ENCODE measurements at places on chromosomes 6 and 20.

DNA sequence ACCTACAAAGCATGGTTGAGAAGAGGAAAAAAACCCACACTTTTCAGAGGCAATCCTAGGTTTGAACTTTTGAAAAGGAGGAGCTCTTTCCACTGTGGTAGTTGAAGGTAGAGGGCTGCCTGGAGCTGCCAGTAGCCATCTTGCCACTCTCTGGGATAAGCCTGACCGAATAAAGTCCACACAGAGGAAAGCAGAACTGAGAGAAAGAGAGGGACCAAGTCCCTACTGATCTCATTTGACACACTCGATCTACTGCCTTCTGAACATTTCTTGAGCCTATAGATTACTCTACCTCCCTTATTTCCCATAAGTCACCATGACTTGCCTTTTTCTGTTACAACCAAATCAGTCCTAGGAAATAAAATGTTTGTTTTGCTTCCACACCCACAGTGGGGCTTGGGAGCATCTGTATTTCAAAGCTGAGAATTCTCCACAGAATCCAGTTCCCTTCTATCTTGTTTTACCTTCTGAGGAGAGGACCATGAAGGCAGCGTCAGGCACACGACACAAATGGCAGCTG is 147.0 kb upstream of the PTPRK start:
- DNase-seq, result no peak

DNA sequence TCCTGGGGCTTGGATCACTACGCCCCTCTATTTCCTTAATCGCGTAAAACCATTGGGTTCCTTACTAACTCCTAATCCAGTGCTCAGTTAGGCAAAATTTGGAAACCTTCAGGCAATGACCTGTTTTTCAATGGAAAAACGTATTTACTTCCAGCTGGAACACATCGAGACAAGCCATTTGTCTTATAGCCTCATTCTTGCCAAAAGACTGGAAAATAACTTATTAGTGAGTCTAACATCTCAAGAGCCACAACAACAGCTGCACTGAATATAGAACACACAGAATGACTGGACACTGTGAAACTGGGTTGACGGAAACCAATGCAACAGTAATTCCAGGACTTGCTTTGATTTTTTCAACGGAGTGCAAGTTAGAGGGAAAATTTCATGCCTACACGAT is 125.2 kb upstream of the MAP3K7 start:
- no peak for DNase-seq

DNA sequence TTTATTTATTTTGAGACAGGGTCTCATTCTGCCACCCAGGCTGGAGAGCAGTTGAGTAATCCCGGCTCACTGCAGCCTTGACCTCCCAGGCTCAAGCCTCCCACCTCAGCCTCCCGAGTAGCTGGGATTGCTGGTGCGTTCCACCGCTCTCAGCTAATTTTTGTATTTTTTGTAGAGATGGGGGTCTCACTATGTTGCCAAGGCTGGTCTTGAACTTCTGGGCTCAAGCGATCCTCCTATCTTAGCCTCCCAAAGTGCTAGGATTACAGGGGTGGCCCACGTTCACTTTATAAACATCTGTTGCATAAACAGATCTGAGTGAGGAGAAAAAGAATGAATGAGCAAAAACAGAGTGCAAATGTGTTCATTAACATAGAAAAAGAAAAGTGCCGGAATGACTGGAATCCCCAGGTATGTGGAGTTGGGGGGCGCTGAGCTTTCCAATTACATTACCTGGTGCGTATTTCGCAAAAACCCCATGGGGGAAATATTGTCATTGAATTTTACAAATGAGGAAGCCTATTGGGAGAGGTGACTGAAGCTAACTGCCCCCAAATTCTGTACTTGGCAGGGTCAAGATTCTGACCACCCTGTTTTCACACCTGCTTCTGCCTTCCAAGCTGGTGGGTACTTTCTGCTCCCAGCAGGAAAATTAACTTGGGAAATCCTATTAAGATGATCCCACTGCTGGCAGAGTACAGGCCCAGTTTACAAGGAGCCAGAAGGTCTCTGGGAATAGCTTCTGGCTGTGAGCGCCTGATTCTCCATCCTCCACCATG is 207.7 kb upstream of the JARID2 start:
- no peak for DNase-seq

- no peak for DNase-seq
These were observed 53.0 kb downstream of the SMOC2 start for GRCh38 chr6:168493976-168494375.

GRCh38 chr6:87122477-87122876 is 27.6 kb upstream of the CGA start:
- no peak for DNase-seq

DNA sequence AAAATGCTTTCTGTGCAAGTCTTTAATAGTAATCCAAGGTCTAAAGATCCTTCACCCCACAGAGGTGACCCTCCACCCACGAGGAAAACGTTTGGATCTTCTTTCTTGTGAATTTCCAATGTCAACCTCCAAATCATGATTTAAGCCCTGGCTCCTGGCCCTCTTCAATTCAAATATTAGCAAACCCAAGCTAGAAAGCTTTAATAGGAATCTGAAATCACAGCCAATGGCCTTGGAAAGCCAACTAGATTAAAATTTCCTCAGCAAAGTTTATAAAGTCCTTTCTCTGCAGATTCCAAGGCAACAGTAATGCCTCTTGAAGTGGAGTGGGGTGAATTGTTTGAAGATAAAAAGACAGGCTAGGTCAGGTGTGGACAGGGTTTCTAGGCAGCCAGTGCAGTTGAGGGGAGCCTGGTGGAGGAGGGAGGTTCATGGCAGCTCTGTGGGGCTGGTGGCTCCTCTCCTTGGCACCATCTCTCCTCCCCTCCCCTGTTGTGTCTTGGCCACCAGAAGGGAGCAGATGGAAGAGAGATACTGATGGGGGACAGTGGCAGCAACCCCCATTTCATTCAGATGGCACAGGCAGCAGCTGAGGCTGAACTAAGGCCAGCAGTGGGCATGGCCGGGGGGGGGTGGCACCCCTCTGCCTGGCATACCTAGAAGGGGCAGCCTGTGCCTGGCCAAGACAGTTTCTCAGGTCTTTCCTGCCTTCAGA is 12.0 kb upstream of the UQCC2 start:
- DNase-seq, result no peak

DNA sequence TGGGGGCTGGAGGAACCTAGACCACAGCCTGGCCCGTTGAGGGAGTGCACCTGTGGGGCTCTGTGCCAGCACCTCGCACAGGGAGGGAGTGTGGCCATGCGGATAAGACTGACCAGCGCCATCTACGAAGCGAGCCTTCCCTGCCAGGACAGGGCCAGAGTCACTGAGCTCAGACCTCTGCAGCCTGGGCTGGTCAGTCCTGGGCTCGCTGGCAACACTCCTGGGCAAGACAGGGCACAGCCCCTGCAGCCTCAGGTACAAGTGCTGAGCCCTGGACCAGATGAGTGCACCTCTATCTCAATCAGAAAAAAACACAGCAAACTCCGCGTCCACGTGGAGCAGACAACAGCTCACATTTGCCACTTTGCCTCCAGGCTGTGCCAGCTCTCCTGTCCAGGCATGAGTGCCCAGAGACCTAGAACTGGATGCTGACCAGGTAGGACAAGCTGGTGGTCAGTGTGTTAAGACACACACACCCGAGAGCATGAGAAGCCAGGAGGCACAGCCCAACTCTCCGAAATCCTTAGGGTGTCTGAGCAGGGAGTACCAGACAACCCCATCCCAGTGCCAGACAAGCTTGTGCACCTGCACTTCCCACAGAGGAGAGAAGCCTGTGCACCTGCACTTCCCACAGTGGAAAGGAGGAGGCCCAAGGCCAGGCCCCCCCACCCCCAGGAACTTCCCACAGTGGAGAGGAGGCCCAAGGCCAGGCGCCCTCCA is 4.9 kb downstream of the ARFRP1 start:
- DNase-seq, result no peak

- DNase-seq, result no peak
These were observed 177.5 kb downstream of the CDC5L start for GRCh38 chr6:44564906-44565524.

- DNase-seq, result no peak
These were observed 219 bp downstream of the ISM1 start for GRCh38 chr20:13221313-13221672.

DNA sequence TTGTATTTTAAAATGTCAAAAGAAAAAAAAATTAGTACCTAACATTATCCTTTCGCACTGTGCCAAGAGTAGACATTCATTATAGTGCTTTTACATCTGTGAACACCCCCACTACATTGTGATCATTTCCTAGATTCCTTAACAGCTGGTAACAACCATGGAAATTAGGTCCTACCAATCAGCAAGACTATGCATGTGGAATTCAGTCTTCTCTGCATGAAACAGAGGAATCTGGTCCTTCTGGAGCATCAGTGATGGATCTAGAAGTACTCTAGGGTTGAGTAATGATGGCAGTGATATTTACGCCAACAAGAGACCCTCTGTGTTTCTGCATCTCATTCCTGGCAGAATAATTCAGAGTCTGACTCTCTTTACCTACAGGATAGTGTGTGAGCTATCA is 9.4 kb downstream of the OR12D1 start:
- no peak for DNase-seq

- no peak for DNase-seq
These were observed 324.2 kb upstream of the MAN1A1 start for GRCh38 chr6:119673741-119674140.

- no peak for DNase-seq
These were observed 113.5 kb downstream of the FAXC start for GRCh38 chr6:99236010-99236409.

- DNase-seq, result no peak
These were observed 142.6 kb downstream of the CEBPB start for GRCh38 chr20:50333131-50333670.

GRCh38 chr6:38604700-38605099 is 35.0 kb downstream of the BTBD9 start:
- no peak for DNase-seq

DNA sequence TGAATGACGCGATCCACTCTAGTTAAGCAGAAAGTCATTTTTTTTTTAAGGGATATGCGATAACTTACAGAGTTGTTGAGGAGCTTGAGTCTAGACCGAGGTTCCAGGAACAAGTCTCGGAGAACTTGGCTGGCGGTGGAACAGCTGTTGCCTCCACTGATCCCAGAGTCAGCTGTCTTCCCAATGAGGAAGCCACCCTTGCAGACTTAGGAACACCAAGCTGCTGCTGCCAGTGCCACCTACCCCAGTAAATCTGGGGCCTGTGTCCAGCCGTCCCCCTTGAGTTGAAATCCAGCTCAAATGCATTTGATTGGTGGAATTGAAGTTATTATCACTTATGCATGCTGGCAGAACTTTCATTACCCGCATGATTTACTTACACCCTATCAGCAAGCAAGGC is 6.7 kb downstream of the PFDN4 start:
- DNase-seq, result no peak

- no peak for DNase-seq
These were observed 57.3 kb upstream of the TSHZ2 start for GRCh38 chr20:52914870-52915269.

DNA sequence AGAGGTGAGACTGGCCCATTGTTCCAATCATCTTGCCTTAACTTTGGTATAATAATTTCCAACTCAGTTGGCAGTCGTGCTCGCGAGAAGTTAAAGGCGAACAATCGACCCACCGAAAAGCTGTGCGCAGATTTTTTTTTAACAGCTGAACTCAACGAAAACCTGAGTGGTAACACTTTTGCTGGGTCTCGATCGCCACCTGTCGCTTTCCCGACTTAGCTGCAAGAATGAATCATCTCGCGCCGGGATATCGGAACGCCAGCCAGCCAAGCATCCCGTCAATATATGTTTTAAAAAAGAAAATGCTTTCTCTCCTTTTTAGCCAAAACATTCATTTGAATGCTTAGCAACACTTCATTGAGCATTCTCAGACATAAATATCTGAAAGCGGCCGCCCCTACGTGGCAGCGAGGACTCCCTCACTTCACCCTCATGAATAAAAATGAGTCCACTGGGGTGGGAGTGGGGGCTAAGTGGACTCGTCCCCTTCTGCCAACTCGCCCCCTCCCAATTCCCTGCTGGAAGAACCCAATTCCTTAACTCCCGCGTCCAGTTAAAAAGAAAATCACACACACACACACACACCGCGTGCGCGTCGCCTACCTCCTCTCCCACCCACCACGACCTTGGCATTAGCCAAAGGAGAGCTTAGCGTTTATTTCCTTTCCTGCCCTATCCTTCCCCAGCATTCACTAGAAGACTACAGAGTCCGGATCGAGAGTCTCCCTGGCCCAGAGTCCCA is 1.5 kb downstream of the COL12A1 start:
- DNase-seq, result no peak

DNA sequence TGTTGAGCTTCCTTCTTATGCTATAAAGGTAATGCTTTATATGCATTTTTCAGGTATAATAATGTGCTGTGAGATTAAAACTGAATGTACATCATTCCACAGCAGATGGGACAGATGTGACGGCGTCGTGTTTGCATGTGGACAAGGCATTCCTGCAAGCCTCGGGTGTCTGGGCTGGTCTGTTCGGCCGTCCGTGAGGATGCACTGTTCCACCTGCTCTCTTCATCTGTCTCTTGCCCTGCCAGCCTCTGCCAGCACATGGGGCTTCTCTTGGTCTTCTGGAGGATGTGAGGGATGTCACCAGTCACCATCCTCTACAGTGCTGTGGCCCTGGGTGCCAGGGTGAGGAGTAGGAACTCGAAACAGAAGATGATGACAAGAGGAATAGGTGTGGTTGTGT is 223.2 kb downstream of the ERMARD start:
- DNase-seq, result no peak

- DNase-seq, result no peak
These were observed 42.6 kb upstream of the ZNFX1 start for GRCh38 chr20:49320460-49320859.

DNA sequence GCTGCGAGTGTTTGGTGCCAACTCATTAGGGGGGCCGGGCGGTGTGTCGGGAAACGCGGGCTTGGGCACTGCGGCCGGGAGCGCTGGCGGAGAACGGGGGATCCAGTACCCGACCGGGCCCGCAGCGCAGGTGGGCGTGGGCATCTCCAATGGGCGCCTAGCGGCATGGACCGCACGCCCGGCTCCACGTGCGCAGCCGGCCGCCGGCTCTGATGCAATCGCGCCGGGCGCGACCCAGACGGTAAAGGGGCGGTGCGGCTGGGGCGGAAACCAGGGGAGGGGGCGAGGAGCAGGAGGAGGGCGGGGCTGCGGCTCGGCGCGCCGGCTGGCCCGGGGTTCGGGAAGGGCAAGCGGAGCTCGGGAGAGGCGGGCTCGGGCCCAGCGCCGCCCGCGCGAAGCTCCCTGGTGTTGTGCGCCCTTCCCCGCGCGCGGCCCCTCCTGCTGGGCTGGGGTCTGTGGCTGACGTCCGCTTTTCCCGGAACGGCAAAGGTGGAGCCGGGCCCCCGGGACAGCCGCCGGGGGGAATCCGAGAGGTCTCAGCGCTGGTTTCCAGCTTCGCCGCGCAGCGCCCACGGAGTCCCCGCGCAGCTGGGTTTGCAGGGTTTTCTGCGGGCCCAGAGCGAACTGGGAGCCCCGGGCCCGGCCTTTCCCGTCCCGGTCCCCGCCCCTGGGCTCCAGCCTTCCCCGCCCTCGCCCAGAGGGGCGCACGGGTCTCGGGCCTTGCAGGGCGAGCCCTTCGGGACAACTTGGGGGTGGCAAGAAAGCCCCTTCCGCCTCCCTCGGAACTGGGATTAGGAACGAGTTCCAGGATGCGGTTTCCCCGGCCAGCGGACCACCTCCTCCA is 867 bp downstream of the MTHFD1L start:
- DNase-seq, result peak; percentile 62

GRCh38 chr6:139490482-139490881 is 116.0 kb upstream of the CITED2 start:
- no peak for DNase-seq

- no peak for DNase-seq
These were observed 25.0 kb downstream of the TAB2 start for GRCh38 chr6:149342525-149342924.
